Activated T-helper 17 cell treated with anti-CD3 and anti-CD28 coated beads, Interleukin-2, amount 50 U/mL, for 72 hours (primary cell): ENCODE measurements at places on chromosomes 11 and 22. TPM values are rescaled to one million over a fixed set of nuclear protein-coding genes. Genes with fewer than 3 reads are reported as not detected.

Gene NRGN
- 7.3 TPM for total RNA-seq

Gene OR8G5
- not detected for total RNA-seq

Gene UBASH3B
- 10.6 TPM for total RNA-seq

Gene CHST1
- total RNA-seq: not detected

Gene SLC37A4
- total RNA-seq: 28.1 TPM

Gene GAS2L1
- total RNA-seq: 2.9 TPM

GRCh38 chr11:115649461-115649860, 145.2 kb upstream of the CADM1 start:
- no peak for ATAC-seq

- no peak for ATAC-seq
These were observed 311.5 kb downstream of the MN1 start for GRCh38 chr22:27490080-27490479.

DNA sequence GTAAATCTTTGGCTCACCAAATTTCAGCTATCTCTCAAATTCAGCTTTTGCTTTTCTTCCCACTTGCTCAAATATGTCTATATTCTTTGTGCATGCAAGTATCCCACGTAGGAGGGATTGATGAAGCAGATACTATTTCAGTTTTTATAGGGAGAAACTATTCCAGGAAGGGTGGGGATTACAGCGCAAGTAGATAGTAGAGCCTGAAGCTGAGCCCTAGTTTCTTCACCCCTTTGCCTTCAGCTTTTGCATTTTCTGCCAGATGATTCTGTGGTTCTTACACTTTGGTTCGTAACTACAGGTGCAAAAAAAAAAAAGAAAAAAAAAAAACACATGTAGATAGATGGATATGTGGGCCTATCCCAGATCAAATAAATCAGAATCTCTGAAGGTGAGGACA, 3.1 kb upstream of the ACP2 start:
- ATAC-seq: no peak

GRCh38 chr11:108063410-108063809, 54.7 kb downstream of the CUL5 start:
- no peak for ATAC-seq

DNA sequence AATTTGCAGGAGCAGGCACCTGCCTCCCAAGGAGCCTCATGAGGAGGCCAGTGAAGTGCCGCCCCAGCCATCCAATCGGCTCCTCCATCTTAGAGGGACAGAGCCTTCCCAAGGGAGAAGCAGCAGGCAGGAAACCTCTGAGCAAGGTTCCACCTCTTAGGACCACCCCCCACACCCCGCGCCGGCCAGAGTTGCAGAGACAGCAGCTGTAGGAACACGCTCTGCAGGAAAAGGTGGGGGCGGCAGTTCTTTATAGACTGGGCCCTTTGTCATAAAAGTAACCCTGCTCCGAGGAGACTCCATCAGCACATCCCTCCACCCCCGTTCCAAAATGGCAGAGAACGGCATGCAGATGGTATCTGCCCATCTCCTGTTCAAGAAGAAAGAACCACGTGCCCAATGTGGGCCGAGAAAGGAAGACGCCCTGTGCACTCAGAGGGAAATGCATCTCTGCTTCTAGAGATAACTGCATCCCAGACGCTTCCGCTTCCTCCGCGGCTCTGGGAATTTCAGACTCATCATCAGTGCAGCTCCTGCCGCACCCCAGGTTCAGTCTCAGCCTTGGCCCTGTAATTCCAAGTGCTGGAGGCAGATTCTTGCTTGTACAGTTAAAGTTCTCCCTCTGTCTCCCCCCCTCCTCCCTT, 98.5 kb downstream of the SPATA19 start:
- ATAC-seq: no peak

- no peak for ATAC-seq
These were observed 623.2 kb downstream of the OPCML start for GRCh38 chr11:132909021-132909606.

DNA sequence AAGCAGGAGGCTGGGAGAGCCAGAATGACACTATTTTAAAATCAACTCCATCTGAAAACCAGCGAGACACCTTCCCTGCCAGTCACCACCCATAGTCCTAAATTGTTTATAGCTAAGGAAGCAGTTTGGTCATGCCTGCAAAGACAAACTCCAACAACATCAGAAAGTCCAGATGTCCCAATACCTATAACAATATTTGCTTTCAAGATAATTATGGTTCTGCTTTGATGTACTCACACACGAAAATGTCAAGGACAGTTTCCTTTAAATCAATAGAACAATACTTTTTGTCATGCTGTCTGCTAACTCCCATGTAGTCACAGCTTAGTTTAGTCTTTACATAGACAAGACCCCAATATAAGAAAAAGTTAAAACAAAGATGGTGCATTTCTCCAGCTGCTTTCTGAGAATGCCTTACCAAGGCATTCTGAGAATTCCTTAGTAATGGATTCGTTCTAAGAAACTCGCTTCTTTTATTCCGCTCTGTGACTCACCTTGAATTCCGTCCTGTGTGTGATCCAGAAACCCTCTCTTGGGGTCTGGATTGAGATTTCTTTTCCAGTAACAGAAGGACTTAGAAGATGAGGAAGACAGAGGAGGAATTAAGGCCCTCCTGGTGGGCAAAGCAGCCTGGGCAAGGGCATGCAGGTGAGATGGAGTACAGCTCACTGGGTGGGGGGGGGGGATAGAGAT, 9.6 kb upstream of the SCGB2A2 start:
- ATAC-seq: no peak
